Left kidney (tissue), 8 donors: ENCODE measurements at places on chromosomes 12 and 14. TPM values are rescaled to one million over a fixed set of nuclear protein-coding genes. Genes with fewer than 3 reads are reported as not detected.
A peak's percentile ranks its signal among the peaks of the same experiment; 100 is the strongest.

The MOAP1 gene
- 43.4 TPM for polyA plus RNA-seq

The FAM186B gene
- 3.1 TPM for polyA plus RNA-seq

DNA sequence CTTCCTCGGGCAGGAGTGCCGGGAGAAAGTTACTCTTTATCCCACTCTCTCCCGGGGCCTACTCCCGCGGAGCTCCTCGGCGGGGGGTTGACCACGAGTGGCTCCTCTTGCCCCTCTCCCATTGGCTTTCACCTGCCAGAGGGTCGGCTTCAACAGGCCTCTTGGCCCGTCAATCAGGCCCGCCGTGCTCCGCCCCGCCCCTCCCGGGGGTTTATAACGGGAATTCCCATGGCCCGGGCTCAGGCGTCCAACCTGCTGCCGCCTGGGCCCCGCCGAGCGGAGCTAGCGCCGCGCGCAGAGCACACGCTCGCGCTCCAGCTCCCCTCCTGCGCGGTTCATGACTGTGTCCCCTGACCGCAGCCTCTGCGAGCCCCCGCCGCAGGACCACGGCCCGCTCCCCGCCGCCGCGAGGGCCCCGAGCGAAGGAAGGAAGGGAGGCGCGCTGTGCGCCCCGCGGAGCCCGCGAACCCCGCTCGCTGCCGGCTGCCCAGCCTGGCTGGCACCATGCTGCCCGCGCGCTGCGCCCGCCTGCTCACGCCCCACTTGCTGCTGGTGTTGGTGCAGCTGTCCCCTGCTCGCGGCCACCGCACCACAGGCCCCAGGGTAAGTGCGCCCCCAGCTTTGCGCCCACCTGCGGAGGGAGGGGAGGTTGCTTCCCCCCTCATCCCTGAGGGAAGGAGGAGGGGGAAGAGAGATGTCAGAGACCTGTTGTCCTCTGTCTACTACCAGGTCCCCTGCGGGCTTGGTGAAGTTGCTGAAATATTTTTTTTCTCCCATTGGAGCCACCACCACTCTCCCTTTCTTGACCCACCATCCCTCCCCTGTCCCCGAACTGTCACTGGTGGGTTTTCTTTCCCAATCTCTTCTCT lies at the start of gene SMOC1:
Gene SMOC1, plus strand, starts transcription at position 242 of the 869 bp plus-strand sequence. Its CDS starts 263 bp downstream, at position 505.
- DNase-seq = no peak

GRCh38 chr12:464484-465267 lies 4.9 kb downstream of the B4GALNT3 start:
- DNase-seq = peak; percentile 55

DNA sequence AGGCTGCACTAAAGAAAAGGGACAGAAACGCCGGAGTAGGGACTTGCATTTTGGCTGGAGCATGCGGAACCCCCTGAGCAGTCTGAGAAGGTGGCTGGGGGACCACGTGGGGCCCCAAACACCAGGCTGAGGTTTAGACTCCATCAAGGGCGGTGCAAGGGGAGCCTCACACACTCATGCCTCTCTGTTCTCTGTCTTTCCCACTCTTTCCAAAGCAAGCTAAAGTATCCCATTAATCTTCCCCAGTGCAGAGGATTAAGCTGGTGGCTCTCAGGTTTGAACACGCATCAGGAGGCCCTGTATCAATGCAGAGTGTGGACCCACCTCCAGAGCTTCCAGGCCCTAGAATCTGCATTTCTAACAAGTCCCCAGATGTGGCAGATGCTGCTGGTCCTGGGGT lies 13.5 kb downstream of the CCDC197 start:
- DNase-seq = no peak

- no peak for DNase-seq
Observed at GRCh38 chr12:95790033-95790916, at the start of gene NTN4. Gene NTN4 (minus strand): TSS chr12:95790764. CDS start chr12:95790309, 455 bp downstream.

DNA sequence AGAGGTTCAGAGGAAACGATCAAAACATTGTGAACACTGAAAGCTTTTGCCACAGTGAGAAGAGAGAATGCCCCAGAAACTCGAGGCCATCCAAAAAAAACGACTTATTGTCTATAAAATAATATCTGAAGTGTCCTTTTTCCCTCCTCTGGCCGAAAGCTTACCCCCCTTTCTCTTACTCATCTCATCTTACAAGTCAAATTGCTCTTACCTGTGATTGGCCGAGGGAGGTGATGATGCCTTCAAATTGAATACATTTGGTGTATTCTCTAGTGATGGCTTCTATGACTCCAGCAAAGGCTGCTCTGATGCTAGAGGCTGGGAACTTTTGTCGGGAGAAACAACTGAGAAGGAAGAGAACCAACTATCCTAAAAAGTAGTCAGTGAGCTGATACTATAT lies 90.7 kb downstream of the PTCSC3 start:
- DNase-seq = no peak

- DNase-seq = no peak
Observed at GRCh38 chr12:1287446-1287975, 296.5 kb downstream of the ERC1 start.

- no peak for DNase-seq
Observed at GRCh38 chr12:89267404-89267803, 84.9 kb downstream of the DUSP6 start.
